Bladder microvascular endothelial cell (primary cell): ENCODE measurements at places on chromosomes 7 and 10. TPM values are rescaled to one million over a fixed set of nuclear protein-coding genes. Genes with fewer than 3 reads are reported as not detected.

Gene MAD1L1
- 50.2 and 75.5 TPM in 2 replicates for total RNA-seq

Gene ARF5
- total RNA-seq = 122 and 171 TPM in 2 replicates

Gene AGFG2
- total RNA-seq = 25.1 and 33.2 TPM in 2 replicates

Gene NUDT5
- total RNA-seq = 53.3 and 71.1 TPM in 2 replicates

Gene FRMPD2
- under 0.01 and 0.50 TPM in 2 replicates for total RNA-seq

Gene STEAP4
- 0.06 TPM in 1 of 2 replicates, not detected in the other for total RNA-seq

Gene UBE3C
- total RNA-seq = 64.1 and 101 TPM in 2 replicates

Gene PRLHR
- total RNA-seq = not detected in 2 replicates

Gene MOSPD3
- total RNA-seq = 5.3 and 7.6 TPM in 2 replicates

Gene PNLIPRP3
- not detected in 2 replicates for total RNA-seq

Gene KAZALD1
- 0.31 and 0.49 TPM in 2 replicates for total RNA-seq

Gene CYP26C1
- 1.1 and 2.1 TPM in 2 replicates for total RNA-seq

Gene C10orf67
- total RNA-seq = not detected in 2 replicates

Gene SLC18A3
- total RNA-seq = not detected in 2 replicates

Gene SLC29A4
- total RNA-seq = 0.49 and 3.0 TPM in 2 replicates

Gene CXCL12
- 2.9 and 17.4 TPM in 2 replicates for total RNA-seq

Gene RSPH10B
- total RNA-seq = 0.57 and 0.65 TPM in 2 replicates

Gene GPR26
- total RNA-seq = not detected in 2 replicates

Gene MOGAT3
- not detected in 2 replicates for total RNA-seq
